ENCODE measurements at places on chromosomes 12 and 14.

- H3K36me3 ChIP-seq: no peaks in the 10 kb centered on the region
- no peak overlapping the region for H3K4me3 ChIP-seq
Observed at GRCh38 chr14:24935796-24936195, 114.2 kb downstream of the STXBP6 start.

DNA sequence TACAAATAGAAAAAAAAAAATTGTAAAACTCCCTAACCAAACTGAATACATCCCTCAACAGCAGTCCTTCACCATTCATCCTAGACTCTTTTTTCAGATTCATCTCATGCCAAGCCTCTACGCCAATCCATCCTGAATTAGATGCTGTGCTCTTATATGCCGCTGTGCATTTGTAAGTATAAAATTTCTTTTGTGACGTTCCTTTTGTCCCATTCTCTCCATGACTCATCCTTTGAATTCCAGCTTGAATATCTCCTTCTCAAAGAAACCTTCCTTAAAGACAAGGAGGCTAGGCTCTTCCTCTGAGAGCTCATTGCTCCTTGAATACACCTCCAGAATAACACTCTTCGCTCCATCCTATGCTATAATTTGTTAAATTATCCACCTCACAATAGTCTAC lies 359.2 kb downstream of the RMST start:
- no peak for DNase-seq
- H3K27ac ChIP-seq: no peak overlapping the region
- no peaks in the 10 kb centered on the region for H3K27me3 ChIP-seq
- H3K36me3 ChIP-seq: no peaks in the 10 kb centered on the region

DNA sequence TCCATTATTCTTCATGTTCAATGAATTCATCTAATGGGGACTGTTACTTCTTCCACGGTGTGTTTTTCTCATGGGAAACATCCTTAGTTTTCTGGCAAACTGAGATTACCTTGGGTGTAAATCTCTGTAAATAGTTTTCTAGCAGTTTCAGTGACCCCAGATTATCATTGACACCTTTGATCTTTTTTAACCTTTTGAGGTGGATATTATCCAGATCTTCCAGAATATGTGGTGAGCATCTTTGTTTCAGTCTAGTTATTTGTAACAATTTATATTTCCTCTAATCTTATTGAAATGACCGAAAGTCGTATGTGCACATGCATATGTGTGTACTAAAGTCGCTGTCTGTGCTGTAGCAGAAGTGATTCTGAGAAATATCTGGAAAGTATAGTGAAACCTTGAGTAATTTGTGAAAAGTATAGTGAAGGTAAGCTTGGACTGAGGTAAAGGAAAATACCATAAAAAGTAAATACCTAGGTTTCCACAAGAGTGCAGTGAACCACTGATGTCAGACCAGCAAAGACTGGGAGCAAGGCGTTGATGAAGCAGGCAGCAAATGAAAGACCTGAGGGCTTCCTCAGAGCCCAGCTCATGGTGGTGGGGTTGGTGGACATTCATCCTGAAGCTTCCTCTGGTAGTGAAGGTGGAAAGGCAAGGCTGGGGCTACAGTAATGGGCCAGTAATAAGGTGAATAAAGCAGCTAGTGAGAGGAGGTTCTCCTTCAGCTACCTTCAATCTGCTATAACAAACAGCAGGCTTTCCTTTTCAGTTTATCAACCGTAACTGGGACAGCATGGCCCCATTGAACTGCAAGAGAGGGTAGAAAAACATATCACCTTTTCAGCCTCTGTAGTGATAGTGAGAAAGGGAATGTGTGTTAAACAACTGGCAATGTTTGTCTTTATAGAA lies 480.2 kb upstream of the FBXO33 start:
- H3K36me3 ChIP-seq: no peaks in the 10 kb centered on the region
- H3K27ac ChIP-seq: no peak overlapping the region
- DNase-seq: no peak

DNA sequence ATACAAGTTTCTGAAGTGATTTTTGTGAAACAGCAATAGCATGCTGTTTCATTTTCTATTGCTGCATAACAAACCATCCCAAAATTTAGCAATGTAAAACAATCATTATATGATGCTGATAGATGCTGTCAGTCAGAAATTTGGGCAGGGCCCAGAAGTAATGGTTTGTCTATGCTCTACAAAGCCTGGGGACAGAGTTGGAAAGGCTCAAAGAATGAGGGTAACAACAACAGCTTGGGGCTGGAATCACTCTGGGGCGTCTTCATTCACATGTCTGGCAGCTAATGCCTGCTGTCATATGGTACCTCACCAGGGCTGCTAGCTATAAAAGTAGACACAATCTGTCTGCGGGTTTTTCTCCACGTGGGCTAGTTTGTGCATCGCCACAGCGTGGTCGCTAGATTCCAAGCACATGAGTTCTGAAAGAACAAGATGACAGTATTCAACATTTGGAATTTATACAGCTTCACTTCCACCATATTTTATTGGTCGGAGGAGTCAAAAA lies 176.5 kb downstream of the BMP4 start:
- no peaks in the 10 kb centered on the region for H3K36me3 ChIP-seq
- DNase-seq: no peak
- no peaks in the 10 kb centered on the region for H3K4me1 ChIP-seq
- H3K27me3 ChIP-seq: no peaks in the 10 kb centered on the region
- H3K27ac ChIP-seq: no peak overlapping the region

DNA sequence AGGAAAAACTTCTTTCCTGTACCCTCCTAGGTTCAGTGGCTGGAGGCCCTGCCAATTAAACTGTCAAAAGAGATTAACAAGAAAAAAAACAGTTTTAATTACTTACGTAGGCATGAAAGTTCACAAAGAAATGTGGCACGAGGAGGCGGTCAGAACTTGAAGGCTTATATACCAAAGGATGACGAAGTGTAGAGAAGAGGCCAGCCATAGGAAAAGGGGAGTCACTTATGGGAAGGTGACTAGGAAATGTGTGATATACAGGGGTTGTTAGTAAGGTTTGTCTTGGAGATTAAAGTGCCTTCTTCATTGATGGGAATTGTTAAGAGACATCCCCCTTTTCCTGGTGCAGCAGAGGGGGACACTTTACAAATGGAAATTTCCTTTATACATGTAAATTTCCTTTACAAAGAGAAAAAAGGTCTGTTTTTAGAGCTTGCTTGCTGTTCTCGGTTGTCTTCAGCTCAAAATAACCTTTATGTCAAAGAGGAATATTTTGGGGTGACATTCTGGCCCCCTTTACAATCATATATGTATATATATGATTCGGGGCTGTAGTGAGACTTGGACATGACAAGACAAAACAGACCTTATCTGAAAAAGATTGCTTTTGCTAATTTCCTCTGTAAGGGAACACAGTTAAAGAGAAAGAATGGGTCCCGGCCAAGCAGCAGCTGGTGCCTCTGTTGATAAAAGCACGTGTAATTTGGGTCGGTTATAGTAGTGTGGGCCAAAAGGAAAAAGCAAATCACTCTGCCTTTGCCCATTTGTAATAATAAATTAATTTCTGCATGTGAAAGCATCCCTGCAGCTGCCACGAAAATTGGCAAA lies 38.6 kb downstream of the SYNE2 start:
- no peak overlapping the region for H3K4me3 ChIP-seq
- H3K27me3 ChIP-seq: no peaks in the 10 kb centered on the region
- H3K36me3 ChIP-seq: no peaks in the 10 kb centered on the region
- H3K27ac ChIP-seq: peak overlapping the region; percentile 67

GRCh38 chr12:6065131-6065862 lies 59.2 kb downstream of the VWF start:
- H3K4me1 ChIP-seq: no peaks in the 10 kb centered on the region
- H3K4me3 ChIP-seq: no peak overlapping the region
- no peak for DNase-seq
- H3K36me3 ChIP-seq: no peaks in the 10 kb centered on the region

DNA sequence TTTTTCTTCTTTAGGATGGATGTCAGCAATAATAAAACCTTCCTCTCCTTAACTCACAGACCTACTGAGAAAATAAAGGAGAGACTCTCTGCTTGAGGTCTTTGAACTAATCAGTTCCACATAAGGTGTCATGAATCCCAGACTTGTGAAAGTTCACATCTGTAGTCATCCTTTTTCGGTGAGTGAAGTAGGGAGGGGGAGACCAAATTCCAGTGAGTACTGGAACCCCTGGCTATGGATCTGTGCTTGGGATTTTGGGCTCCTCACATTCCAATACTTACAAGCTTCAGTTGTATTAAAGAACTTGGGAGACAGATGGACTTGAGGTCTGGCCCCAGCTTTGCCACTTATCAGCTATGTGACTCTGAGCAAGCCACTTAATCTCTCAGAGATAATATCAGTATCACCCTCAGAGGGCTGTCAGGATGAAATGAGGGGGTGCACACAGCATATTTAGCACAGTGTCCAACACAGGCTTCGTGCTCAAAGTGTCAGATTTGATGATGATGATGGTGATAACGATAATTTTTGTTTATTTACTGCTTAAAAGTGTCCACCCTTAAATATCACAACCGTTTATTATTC lies 34.8 kb upstream of the APPL2 start:
- no peak overlapping the region for H3K27ac ChIP-seq
- no peak overlapping the region for H3K4me3 ChIP-seq
- H3K27me3 ChIP-seq: no peaks in the 10 kb centered on the region
- H3K4me1 ChIP-seq: no peaks in the 10 kb centered on the region
- no peak for DNase-seq

GRCh38 chr14:102902523-102903247 lies 19.8 kb upstream of the AMN start:
- no peaks in the 10 kb centered on the region for H3K4me1 ChIP-seq
- DNase-seq: no peak
- H3K27ac ChIP-seq: no peak overlapping the region
- H3K36me3 ChIP-seq: peaks cover 73% of the 10 kb centered on the region
- H3K27me3 ChIP-seq: no peaks in the 10 kb centered on the region

DNA sequence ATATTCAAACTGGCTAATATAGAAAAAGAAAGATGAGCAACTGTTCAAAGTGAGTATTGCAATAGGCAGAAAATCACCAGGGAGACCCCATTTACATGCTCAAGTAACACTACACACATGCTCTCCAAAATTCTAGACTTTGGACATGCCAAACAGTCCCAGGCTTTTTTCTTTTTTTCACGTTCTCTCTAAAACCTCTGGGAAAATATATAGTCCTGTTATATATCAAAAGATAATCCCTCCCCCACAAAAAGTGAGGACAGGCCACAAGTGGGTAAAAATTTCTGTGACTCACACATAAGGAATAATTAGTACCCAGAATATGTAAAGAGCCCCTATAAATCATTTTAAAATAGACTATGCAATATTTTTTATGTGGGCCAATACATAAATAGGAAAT lies 55.2 kb downstream of the EFCAB11 start:
- H3K4me3 ChIP-seq: no peak overlapping the region
- no peaks in the 10 kb centered on the region for H3K27me3 ChIP-seq
- no peaks in the 10 kb centered on the region for H3K36me3 ChIP-seq
- DNase-seq: no peak

DNA sequence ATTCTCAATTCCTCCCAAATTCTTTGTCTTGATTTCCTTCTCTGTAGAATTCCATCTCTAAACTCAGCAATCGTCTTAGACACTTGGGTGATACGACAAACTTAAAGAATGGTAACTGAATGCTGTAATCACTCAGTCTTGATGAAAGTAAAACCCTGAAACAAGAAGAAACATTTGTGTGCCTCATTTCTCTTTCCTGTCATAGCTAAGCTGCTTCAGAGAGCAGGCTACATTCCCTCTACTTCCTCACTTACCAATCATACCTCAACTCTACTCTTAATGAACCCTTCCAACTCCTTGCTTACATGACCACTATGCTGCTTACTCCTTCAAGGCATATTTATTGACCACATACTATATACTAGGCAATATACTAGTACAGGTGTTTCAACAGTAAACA lies 8.3 kb downstream of the MAP4K5 start:
- no peak for DNase-seq
- peaks cover 13% of the 10 kb centered on the region for H3K36me3 ChIP-seq
- no peak overlapping the region for H3K27ac ChIP-seq
- H3K4me3 ChIP-seq: no peak overlapping the region
- peaks cover 18% of the 10 kb centered on the region for H3K4me1 ChIP-seq
- H3K27me3 ChIP-seq: no peaks in the 10 kb centered on the region

DNA sequence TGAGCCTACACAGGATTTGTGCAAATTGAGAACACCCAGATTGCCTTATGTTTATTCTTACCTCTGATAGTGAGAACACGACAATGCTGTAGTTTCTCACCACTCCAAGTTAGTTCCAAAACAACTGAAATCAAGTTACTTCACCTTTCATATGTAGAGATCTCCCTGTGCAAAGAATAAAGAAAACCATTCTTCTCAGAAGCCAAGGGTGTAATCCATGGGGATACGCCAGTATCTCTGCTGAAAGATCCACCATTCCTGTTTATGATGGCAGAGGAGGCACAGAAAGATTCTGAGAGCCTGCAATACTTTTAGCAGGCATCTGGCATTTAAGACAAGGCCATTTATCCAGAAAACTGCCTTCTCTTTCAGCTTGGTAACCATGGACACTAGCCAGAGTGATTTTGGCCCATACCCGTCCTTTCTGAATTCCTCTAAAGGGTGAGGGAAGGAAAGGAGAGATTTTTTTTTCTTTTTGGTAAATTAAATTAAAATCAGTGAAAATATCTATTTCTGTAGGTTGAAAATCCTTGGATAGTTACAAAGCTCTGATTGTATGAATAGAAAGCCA lies 355.4 kb upstream of the FAR2 start:
- DNase-seq: no peak
- no peaks in the 10 kb centered on the region for H3K36me3 ChIP-seq
- H3K4me1 ChIP-seq: no peaks in the 10 kb centered on the region
- no peaks in the 10 kb centered on the region for H3K27me3 ChIP-seq
- H3K27ac ChIP-seq: no peak overlapping the region

- peaks cover 44% of the 10 kb centered on the region for H3K27me3 ChIP-seq
- no peak overlapping the region for H3K4me3 ChIP-seq
- H3K36me3 ChIP-seq: no peaks in the 10 kb centered on the region
- no peak for DNase-seq
- no peaks in the 10 kb centered on the region for H3K4me1 ChIP-seq
Observed at GRCh38 chr12:5969974-5970690, 25.1 kb upstream of the ANO2 start.

Measured in DND-41 (cell line).